ENCODE measurements at places on chromosomes 6 and 20.

- no peak for DNase-seq
These were observed 41.0 kb downstream of the HM13 start for GRCh38 chr20:31555203-31555775.

- DNase-seq: no peak
These were observed 54.7 kb downstream of the VEGFA start for GRCh38 chr6:43824703-43825064.

- no peak for DNase-seq
These were observed 20.0 kb downstream of the TP53INP2 start for GRCh38 chr20:34724172-34724571.

GRCh38 chr6:22929311-22929985 lies 360.1 kb downstream of the HDGFL1 start:
- no peak for DNase-seq

All from activated CD8-positive, alpha-beta memory T cell treated with anti-CD3 and anti-CD28 coated beads, Interleukin-2, amount 50 U/mL, for 48 hours (primary cell).